Activated effector memory CD4-positive, alpha-beta T cell treated with Interleukin-2 at 50 U/mL for 16 hours (primary cell): ENCODE measurements at places on chromosomes 7 and 10.

GRCh38 chr10:51806079-51806835 is 106.9 kb upstream of the CSTF2T start:
- DNase-seq = no peak

DNA sequence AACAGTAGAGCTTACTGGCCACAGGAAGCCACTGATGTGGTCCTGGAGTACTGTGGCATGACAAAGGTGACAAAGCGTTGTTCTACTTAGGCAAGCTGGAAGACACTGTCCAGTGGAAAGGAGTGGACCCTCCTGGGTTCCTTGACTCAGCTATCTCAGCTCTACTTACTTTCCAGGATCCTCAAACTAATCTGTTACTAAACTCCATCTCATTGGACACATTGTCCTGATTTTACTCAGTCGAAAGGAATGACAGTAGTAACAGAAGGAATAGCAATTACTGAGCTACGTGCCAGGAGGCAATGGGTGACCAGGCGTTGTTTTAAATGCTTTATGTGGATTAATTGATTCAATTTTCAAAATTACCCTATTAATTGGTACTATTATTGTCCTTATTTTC is 41.6 kb downstream of the ABLIM1 start:
- no peak for DNase-seq

DNA sequence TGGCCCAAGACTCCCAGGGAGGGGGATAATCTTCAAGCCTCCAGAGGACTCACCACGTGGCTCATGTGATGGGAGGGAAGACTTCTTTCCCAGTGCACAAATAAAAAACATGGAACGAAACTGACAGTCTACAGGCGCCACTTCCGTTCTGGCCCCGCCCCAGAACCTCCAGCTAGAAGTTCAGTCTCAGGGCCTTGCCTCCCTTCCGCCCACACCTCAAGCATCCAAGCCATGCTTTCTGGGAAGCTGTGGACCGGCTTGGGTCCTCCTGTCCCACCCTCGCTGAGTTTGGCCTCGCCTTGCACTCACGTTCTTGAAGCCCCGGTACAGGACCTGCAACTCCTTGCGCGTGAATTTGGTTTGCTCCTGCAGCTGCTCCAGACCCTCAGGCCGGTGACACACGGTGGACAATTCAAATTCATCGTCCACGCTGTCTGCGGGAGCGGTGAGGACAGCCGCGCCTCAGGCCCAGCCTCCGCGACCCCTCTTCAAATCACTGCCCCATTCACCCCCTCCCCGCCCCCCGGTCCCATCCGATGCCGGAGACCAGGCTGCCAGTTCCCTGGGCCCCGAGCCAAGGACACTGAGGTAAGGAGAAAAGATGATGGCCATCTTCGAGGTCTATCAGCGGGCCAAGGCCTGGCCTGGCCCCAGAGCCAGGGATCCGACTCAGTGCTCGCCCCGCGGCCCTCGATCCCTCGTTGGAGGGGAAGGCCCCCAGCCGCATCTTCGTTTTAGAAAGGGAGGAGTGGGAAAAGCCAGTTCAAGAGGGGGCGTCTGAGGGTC is 10.7 kb upstream of the OGA start:
- DNase-seq = no peak

DNA sequence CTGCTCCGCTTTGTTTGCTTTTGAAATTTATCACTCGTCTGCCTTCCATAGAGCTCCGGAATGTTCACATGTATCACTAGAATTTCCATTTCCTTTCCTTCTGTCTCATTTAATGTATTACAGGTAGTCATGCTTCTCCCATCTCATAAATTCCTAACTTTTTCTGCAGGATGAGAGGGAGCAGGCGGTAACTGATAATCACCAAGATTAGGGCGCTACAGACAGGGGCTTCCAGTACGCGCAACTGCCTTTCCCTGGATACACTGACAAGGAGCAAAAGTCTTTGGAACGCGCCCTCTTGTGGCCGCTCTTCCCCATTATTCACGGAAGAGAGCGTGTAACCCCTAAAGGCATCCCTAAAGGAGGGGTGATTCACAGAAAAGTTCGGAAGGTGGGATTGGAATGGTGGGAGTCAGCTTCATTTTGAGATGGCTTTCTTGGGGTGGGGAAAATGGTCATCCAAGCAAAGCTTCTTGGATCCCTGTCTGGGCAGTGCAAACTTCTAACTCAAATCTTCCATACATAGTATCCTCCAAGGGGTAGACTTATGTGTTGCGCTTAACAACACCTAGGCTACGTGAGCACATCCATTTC is 6.5 kb downstream of the INHBA start:
- no peak for DNase-seq

DNA sequence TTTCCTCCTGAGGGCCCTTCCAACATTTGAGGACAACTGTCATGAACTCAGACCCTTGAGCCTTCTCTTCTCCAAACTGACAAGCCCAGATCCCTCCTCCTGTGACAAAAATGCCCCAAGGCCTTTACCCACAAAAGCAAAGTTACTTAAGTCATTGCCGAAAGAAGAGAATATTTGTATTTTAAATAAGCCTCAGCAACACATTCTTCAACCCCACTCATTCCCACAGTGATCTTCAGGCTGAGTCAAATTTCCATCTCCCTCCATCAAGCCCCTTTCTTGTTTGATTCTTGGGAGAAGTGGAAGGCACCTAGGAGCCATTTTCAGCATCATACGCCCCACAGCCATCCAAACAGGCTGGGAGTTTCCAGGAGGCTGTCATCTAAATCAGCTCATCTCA is 150.8 kb upstream of the PDE1C start:
- DNase-seq = no peak

- no peak for DNase-seq
These were observed 72.0 kb upstream of the FOXP2 start for GRCh38 chr7:114342431-114343179.

DNA sequence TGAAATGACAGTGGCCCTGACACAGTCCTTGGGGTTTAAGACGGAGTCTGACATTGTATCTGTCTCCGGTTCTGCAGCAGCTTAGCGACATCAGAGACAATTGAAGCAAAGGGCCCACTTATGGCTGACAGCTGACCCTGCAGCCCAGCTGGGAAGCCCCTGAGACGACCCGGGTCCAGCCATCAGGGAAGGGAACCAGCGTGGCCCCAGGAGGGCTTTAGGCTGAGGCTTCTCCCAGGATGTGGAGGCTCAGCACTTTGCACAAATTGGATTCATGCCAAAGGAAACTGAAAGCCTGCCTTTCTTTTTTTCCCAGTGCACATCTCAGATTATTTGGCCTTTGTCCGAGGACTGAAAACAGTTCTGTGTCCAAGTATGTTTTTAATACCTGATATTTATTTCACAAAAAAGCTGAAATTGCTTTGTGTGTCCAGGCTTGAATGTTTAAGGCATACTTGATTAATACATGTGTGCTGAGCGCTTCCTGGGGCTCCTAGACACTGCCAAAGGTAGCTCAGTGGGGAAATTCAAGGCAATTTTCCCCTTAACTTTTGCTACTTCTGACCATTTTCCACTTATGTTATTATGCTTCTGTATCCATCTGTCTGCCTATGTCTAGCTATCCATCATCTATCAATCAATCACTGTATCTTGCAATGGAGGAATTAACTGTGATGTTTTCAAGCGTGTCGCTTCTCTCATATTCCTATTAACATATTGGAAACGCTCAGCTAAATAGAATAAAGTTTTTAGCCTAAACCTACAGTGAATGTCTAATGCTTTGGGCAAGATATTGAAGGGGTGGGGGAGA is 34.8 kb downstream of the KLF6 start:
- DNase-seq = no peak

DNA sequence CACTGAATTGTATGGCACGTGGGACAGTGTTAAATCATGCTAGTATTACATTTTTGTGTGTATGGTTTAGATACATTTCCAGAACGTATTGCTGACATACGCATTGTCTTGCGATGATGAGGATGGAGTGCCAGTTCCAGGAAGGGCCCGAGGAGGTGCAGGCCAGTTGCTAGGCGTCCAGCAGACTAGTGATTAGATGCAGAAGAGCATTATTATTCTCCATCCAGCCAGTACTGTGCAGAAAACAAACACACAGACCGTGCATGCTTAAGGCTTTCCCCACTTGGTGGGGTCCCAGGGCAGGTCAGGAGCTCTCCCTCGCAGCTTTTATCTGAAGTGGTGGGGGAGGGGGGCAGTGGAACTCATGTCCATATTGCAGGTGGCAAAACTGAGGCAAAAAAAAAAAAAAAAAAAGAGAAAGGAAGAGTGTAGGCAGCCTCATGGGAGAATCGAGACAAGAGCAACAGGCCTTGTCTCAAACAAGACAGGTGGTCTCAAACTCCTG is 189.2 kb downstream of the CAMK1D start:
- no peak for DNase-seq

DNA sequence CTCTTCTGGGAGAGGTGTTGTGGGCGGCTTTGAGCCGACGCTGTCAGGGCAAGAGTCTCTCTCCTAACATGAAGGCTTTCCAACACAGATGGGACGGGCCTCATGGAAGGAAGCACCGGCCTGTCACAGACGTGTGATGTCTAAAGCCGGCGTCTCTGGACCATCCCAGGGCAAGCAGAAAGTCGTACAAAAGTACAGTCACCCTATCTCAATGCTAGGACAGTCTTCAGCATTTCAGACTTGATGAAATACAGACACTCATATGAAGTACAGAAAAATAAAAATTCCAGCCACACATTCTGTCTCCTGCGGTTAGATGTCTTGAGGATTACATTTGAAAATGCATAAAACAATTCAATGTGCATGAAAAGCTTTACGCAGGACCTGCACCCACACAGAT is 30.6 kb downstream of the CYP2W1 start:
- DNase-seq = no peak

DNA sequence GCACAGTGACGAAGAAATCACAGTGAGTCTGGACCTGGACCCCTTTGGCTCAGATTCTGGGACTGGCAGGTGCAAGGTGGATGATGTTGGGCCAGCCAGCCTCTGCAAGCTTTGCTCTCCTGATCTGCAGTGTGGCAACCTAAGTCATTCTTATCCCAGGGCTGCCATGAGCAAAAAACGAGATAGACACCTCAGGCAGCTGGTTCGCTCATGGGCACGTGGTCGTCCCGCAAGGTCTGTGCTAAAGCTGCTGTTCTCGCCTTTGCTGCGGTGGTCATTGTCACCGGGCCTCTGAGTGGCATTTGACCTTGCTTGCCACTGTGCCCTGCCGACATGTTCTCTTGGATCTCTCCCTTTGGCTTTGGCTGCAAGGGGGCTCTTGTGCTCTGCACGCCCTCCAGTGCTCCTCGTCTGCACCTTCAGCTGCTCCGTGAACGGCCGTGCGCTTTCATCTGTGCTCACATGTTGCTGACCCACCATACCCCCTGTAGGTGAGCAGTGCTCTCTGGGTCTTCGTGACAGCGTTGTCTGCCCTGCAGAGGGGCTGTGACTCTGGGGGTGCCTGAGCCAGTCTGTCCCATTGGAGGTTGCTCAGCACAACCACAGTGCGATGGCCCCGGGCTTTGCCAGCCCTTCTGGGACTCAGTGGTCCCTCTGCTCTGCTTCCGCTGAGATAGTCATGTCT is 317.0 kb downstream of the GLRX3 start:
- DNase-seq = no peak

GRCh38 chr7:22853674-22854157 is 31.1 kb upstream of the TOMM7 start:
- DNase-seq = peak; percentile 70

GRCh38 chr10:1550291-1550595 is 187.1 kb downstream of the ADARB2 start:
- no peak for DNase-seq

DNA sequence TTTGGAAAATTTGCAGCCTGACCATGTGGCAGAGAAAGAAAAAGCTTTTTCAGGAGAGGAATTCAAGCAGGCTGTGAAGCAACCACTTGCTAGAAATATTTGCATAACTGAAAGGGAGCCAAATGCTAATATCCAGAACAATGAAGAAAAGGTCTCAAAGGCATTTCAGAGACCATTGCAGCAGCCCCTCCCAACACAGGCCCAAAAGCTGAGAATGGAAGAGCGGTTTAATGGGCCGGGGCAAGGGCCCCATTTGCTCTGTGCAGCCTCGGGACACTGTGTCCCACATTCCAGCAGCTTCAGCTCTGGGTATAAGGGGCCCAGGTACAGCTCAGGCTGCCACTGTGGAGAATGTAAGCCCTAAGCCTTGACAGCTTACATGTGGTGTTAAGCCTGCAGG is 918.1 kb upstream of the POT1 start:
- no peak for DNase-seq

GRCh38 chr7:28151965-28152364 is 28.6 kb downstream of the JAZF1 start:
- DNase-seq = no peak

DNA sequence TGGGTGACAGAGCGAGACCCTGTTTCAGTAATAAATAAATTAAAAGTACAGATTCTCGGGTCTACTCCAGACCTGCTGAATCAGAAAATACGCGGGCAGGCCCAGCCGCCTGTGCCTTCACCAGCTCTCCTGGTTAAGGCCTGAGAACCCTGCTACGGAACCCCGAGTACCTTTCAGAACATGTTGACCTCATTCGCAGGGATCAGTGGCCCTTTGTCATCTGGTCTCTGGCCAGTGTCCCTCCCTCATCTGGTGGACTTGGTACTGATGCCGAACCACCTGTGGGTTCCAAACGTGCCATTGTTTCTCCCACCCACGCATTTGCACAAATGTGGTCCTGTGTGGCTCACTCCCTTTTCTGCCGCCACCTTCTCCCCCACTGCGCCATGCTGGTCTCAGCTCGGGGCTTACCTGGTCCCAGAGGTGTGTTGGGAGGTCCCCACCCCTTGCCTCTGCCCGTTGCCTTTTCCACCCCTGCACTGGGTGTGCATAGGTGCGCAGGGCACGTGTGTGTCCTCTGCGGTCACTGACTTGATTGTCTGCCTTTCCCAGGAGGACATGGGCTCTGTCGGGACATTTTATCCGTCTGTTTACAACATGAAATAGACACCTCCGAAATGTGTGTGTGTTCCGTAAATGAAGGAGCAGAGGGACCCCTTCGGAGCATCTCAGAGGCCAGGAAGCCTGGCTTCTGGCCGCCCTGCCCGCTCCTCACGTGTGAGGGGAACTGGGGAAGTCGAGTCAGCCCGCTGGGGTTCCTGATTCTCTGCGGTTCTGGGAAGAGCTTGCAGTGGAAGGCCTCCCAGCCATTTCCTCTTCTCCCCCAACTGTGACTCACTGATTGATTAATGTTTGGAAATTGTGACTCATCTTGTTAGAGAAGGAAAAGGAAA is 135.2 kb downstream of the CUX1 start:
- DNase-seq = no peak

DNA sequence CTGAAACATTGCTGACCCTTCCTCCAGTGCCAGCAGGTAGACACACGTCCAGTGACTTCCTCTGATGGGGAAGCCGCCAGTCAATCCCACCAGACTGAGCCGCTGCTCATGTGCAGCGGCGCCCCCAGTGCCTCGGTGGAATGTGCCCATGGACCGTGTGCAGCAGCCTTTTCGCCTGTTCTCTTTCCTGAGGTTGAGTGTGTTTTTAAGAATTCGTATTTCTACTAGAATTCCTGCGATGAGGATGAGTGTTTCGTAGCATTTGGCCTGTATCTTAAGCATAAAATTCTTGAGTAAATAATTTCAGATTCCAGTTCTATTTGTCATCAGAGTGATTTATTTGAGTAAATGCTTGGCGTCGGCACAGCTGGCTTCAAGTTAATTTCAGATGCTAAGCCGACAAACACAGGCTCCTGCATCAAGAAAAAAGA is 35.4 kb downstream of the BNIP3 start:
- no peak for DNase-seq

DNA sequence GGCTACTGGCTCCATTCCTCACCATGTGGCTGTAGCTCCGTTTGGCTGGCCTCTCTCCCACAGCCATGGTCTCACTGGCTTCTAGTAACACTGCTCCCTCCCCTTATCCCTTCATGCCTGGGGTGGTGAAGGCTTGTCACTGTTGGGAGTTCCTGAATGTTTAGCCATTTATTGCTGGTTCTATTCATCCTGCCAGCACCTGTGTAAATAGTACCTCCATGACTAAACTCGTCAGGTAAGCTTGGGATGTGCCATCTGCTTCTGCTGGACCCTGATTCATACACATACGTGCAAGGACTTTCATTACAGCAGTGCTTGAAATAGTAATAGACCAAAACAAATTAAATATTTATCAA is 61.6 kb downstream of the CCDC71L start:
- no peak for DNase-seq
